Kasumi-1 (cell line): ENCODE measurements at places on chromosomes 2 and 18.

GRCh38 chr2:135991861-135992260 lies 6.4 kb upstream of the DARS1 start:
- DNase-seq = no peak

GRCh38 chr2:126893153-126893552 lies 5.5 kb upstream of the TEX51 start:
- DNase-seq = no peak

DNA sequence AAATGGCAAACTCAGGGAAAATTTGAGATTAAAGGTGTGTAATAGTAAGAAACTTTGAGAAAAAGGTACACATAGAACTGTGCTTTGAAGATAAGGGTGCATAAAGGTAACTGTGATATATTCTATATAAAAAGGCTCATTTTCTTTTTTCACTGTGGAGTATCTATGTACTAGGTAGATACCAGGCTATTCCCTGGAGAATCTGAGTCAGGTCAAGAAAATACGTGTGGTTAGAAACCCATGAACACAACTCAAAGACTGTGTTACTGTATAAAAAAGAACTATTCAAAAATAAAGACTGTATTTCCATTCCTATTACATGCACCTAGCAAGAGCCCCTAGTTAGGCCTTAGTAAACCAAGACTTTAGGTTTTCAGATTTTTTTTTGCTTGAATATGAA lies 100.1 kb upstream of the GRB14 start:
- no peak for DNase-seq

- DNase-seq = no peak
Measured at GRCh38 chr2:177243476-177243875, 21.1 kb downstream of the NFE2L2 start.

DNA sequence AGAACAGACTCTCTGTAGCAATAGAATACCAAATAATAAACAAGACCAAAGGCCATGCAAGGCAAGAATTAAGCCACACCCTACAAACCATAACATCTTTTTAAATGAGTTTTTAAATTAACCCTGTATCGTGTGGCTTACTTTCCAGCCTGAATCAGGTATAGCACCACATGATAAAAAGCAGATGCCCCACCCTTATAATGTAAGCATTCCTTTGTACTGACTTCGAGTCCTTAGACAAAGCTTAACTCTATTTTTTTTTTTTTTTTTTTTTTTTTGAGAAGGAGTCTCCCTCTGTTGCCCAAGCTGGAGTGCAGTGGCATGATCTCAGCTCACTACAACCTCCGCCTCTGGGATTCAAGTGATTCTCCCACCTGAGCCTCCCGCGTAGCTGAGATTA lies 1.7 kb upstream of the C2orf42 start:
- no peak for DNase-seq

- DNase-seq = no peak
Measured at GRCh38 chr2:147607379-147607778, 237.4 kb upstream of the ACVR2A start.

DNA sequence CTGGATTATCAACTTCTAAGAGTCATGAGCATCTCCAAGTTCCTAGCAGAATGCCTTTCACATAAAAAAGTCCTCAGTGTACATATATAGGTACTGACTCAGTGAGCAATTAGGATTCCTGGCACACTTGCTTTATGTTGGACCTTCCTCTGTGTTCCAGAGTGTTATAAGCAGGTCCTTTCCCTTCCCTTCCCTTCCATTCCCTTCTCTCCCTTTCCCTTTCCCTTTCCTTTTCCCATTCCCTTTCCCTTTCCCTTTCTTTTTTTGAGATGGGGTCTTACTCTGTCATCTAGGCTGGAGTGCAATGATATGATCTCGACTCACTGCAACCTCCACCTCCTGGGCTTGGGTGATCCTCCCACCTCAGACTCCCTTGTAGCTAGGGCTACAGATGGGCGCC lies 48.7 kb downstream of the SCN3A start:
- DNase-seq = no peak

- no peak for DNase-seq
Measured at GRCh38 chr2:4832642-4833041, 859.5 kb upstream of the SOX11 start.

DNA sequence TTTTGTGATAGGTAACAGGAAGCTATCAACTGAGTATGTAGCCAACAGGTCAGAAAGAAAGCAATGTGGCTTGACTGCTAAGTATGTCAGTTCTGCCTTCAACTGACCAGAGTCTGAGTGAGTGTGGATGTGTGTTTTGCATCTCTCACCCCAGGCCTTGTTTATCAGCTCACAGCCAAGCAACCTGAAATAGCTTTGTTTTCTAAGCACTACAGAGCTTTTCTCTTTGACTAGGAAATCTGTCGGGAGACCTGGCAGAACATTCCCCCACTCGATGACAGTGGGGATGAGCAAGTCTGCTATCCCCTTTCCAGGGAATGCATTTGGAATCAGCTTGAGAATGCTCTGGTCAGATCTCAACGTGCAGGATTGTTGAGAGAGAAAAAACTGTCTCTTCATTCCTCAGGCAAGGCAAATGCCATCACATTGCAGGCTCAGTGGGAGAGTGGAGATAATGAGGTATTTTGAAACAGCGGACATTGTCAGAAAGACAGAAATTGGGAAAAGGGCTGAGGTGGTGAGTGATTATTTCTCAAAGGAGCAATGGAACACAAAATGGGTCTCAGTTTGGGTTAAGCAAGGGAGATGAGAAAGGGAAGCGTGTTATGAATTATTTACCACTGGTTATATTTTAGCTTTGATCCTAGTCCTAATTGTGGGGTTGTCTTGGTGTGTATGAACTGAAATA lies 233.8 kb upstream of the PIK3C3 start:
- DNase-seq = no peak

GRCh38 chr2:41709702-41710599 lies 337.9 kb upstream of the PKDCC start:
- no peak for DNase-seq

GRCh38 chr2:226552571-226553285 lies 246.9 kb downstream of the IRS1 start:
- no peak for DNase-seq

DNA sequence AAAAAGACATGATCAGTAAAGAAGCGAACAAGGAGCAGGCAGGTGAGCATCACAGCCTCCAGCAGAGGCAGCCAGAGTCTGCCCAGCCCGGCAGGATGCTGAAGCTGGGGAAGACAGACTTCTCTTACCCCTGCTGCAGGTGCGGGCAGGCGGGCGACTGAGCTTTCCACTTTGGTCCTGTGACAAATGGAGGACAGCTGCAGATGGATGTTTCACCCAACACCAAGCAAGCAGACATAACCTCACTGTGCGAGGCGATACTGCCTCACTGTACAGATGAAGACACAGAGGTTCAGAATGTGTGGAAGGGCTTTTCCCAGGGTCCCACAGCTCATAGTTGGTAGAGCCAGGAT lies 251.0 kb downstream of the AFF3 start:
- DNase-seq = no peak

DNA sequence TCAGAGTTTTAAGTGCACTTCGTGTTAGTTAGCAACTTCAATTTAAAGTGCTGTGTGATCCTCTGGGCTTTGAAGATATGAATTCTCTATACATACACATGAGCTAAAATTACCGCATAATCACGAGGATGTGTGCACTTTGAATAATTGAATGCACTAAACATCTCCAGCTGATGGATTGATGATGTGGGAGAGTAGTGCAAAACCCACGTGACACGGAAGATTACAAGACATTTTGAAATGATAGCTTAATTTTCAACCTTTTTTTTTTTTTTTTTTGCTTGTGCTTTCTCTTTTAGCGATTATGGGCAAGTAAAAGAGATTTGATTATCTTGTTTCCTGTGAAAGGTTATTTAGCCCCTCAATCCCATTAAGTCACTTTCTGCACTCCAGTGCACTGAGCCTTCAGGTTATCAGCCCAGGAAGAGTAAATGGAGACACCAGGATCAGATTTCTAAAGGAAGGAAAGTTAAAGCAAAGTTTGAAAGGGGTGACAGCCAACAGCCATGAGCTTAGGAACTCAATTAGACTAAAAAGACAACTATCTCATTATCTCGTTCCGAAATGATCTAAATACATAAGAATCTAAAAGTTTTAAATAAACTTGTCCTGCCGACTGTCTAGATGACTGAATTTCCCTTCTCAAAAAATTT lies 81.6 kb downstream of the CDK15 start:
- no peak for DNase-seq

- DNase-seq = no peak
Measured at GRCh38 chr2:20487030-20487391, 40.1 kb downstream of the RHOB start.

GRCh38 chr2:176158186-176158591 lies 1.1 kb downstream of the HOXD3 start:
- DNase-seq = no peak

DNA sequence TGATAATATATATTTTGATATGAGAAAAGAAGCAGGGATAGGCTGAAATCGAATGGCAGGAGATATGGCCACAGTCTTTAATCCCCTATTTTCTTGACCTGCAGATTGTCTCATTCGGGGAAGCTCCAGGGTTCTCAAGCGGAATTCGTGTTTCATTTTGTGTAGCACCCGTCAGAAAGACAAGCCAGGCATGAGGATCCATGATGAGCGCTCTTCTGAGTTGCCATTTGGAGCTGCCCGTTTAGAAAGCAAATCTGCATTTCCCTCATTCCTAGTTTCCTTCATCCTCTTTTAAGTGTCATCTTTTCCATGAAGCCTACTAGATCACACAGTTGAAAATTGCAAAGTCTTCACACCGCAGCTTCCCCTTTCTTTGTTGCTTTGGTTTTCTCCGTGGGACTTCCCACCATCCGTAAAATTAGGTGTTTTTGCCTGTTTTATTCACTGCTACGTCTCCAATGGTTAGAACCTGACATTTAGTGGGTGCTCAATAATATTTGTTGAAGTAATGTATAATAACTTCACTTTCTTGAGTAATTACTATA lies 16.9 kb downstream of the HNMT start:
- DNase-seq = peak; percentile 53

DNA sequence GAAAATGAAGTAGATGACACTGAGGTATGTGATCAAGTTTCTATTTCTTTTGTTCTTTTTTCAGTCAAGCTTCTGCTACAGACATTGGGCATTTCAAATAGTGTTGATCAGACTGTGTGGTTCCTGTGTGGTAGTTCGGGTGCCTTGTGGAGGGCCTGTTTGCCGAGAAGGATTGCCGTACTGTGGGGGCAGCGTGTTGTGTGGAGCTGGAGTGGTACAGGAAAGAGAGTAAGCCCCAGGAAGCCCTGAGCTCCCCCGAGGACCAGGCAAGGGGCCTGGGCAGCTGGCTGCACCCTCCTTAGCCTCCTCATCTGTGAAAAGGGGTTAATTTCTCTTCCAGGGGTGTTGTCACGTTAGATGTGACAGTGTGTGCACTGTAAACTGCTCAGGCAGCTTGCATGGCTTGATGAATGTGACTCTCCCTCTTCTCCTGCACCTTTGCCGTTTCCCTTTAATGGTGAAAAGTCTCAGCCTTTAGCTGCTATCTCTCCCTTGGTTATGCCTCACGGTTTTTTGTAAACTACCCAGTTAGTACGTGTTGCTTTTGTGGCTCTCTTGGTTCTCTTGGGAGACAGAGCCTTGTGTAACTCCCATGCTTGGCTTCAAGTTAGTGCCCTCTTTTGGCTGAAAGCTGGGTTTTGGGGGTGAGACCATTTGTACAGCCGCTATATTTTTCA lies 19.5 kb downstream of the C2orf74 start:
- DNase-seq = no peak

DNA sequence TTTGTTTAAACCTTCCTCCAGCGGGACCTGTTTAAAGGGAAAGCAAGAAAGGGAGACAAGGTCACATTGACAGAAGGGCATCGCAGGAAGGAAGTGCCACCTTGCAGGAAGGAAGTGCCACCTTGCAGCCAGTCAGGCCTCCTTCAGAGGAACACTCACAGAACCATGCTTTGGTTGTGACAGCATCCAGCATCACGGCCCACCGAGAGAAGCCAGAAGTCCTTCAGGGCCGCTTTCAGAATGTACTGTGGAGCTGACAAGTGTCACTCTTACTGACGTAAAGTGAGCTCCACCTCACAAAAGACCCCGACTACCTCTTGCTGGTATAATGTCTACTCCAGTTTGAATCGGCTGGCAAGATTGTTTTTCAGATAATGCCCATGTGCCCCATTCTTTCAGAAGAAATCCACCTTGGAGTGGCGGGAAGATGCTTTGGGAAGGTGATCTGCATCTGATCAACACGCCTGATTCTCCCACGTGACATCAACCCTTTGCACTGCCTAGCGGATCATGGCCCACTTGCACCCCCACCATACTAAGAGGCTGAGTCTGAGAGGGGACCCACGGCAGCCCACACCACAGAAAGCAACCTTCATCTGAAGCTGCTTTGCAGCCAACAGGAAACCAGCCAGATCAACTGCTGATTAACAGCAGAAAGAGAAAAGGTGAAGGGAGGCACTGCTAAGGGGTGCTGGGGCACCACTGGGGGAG lies 99.8 kb downstream of the UXS1 start:
- DNase-seq = no peak

DNA sequence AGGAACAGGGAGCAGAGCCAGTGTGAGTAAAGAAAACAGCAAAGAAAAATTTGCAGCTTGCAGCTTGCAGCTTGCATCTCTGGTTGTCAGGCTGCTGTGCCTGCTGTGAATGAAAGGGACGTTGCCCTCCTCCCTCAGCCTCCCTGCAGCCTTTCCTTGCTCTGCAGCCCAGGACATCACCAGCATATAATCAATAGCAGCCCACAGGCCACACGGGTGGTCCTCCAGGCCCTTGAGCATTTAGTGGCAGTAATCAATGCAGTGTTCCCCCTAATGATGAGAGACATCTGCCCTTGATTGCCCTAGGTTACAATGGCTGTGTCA lies 122.2 kb upstream of the TACR1 start:
- DNase-seq = no peak

DNA sequence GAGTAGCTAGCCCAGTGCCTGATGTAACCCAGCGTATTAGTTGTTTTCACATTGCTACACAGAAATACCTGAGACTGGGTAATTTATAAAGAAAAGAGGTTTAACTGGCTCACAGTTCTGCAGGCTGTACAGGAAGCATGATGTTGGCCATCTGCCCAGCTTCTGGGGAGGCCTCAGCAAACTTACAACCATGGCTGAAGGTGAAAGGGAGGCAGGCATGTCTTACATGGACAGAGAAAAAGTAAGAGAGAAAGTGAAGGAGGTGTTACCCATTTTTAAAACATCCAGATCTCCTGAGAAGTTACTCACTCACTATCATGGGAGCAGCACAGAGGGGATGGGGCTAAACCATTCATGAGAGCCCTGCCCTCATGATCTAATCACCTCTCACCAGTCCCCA lies 6.1 kb upstream of the CYRIA start:
- DNase-seq = no peak

GRCh38 chr2:72743481-72743880 lies 82.4 kb downstream of the EXOC6B start:
- no peak for DNase-seq

- peak; percentile 86 for DNase-seq
Measured at GRCh38 chr2:98412751-98413458, 31.8 kb upstream of the INPP4A start.

- no peak for DNase-seq
Measured at GRCh38 chr2:98833172-98833916, 102.4 kb upstream of the MGAT4A start.
